ENCODE measurements at places on chromosomes 7 and 10.

DNA sequence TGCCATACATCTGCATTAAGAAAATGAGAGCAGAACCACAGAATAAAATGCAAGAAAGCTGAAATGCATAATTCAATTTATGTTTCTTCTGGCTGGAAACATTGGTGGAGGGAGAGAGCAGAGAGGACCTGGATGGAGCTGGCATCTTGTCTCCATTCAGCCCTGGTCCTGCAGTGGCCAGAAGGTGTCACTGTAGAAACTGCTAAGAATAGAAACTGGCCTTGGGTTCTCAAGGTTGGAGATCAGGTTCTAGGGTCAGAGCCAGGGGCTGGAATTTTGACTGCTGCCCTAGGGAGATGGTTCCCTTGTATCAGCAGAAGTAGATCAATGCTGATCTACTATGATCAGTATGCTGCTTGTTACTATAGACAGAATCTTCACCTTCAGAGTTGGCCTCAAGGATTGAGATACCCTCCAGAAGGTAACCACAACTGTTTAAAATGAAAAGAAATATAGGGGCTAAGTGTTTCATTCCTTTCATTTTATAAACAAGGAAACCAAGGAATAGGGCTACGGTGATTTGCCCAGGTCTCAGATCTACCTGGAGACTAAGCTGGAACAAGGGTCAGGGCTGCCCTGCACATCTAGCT lies 13.1 kb downstream of the TAS2R41 start:
- no peak for DNase-seq

DNA sequence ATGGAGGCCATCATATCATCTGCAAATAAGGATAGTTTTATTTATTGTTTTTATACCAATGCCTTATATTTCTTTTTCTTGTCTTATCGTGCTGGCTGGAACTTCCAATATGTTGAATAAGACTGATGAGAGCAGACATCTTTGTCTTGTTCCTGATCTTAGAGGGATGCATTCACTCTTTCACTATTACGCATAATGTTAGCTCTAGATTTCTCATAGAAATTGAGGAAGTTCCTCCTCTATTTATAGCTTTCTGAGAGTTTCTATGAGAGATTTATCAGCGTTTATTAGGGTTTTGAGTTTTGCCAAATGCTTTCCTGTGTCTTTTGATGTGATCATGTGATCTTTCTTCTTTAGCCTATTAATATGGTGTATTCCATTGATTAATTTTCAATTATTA lies 49.3 kb downstream of the COL28A1 start:
- no peak for DNase-seq

DNA sequence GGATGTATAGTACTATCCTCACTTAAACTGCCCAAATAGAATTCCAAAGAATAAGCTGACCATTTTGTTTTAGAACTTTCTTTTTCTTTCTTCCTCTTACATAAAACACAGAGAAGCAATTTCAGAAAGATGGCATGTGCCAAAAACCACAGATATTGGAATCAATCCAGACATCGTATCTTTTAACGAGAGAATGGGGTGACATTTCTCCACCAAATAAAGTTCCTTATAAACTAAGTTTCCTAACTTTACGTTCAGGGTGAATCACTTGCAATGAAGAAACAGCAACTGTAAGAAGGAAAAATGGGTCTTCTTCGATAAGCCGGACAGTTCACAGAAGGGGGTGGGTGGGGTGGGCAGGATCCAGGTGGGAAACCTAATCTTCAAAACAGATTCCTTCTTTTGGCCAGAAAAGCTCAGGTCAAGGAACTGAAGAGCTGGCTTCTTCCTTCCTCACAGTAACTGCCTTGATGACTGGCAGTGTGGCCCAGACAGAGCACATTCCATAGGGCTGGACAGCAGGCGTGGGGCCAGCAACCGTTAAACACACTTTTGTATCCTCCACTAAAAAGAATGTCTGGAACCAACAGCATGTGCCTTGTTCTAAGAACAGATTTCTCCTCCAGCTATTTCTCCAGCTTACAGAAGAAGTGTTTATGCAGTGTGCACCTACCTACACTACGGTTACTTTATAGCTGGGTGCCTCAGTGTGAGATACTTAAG lies 31.5 kb downstream of the CREB3L2 start:
- no peak for DNase-seq

DNA sequence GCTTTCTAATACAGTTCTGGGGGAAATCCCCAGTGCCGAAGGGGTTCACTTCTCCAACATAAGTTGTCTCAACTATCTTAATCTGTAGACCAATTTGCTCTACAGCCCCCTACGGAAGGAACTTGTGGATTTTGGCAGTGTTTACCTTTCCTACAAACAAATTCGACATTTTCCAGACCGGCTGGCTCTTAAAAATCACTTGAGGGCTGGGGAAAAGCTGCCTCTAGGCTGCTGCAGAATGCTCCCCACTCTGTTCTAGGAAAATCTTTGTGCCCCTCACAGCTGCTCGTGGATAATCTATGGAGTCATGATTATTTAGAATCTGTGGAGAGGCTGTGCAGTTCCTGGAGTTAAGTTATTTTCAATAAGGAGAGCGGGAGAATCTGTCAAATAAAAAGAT lies 474.6 kb upstream of the FZD8 start:
- DNase-seq: no peak

GRCh38 chr10:78905957-78906308 lies 162.8 kb upstream of the ZMIZ1 start:
- no peak for DNase-seq

- DNase-seq: no peak
Measured at GRCh38 chr10:73850863-73851461, 23.4 kb downstream of the CAMK2G start.

DNA sequence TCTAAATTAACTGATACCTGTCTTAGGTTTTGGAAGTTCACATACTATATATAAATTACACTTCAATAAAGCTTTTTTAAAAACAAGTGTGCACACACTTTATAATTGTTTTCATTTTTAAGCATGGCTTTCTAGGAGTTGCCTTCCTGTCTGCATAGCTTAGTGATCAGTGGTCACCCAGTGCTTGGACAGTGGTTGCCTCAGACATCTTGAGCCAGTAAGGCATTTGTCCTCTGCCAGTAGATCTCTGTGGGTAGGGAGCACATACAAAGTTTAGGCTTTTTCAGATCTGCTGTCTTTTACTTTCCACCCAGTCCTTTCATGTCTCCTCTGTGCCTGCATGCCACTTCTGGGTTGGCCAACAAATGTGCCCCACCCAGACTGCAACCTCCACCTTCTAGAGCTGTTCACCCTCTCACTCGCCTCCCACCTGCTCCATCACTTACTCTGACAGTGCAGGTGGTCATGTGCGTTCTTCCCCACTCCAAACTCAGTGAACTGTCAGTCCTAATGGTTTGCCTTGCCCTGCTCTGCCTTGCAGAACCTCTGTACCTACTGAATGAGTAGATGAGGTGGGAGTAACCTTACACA lies 31.7 kb downstream of the TPST1 start:
- no peak for DNase-seq

GRCh38 chr7:106276513-106276912 lies 8.3 kb downstream of the NAMPT start:
- no peak for DNase-seq

- DNase-seq: no peak
Measured at GRCh38 chr7:26443751-26444150, 152.1 kb downstream of the SNX10 start.

GRCh38 chr7:79862447-79863210 lies 272.0 kb upstream of the GNAI1 start:
- DNase-seq: peak; percentile 37

- no peak for DNase-seq
Measured at GRCh38 chr7:75987026-75987804, 7.2 kb downstream of the TMEM120A start.

- DNase-seq: no peak
Measured at GRCh38 chr10:75487087-75487754, 55.8 kb downstream of the LRMDA start.

- no peak for DNase-seq
Measured at GRCh38 chr7:116584721-116585120, 59.9 kb downstream of the CAV1 start.

GRCh38 chr7:130356121-130356875 lies 11.7 kb downstream of the CPA5 start:
- no peak for DNase-seq

DNA sequence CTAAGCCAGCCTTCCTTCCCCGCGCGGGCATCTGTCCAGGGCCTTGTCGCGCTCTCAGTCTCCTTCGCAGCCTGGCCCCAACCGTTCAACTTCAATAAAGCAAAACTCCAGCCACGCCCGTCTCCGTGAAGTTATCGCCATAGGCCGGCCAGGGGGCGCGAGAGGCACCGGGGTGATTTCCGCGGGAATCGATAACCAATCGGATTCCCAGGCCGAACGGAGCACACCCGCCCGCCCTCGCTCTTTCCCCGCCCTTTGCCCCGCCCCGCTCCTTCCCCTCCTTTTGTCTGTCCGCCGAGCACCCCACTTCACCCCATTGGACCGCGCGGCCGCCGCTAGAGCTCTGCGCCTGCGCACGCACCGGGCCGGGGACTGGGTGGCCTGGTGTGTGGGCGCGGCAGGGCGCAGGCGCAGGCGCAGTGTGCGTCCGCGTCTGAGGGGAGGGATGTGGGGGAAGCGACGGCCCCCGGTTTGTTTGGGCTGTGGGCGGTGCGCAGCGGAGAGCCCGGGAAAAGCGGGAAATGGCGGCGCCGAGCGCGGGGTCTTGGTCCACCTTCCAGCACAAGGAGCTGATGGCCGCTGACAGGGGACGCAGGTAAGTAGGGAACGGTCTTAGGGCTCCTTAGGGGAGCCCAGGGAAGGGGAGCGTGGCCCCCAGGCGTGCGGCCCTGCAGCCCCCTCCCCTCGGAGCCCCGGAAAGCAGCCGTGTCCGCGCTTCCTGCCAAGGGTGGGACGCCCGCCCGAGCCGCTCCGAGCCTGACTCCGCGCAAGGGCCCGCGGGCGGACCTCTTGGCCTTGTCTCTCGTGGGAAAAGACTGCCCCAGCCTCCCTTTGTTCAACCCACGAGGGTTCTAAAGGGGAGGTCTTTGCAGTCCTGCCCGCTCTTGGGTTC lies at the start of gene CASP2:
Gene CASP2, plus strand, starts transcription at position 417 of the 892 bp plus-strand sequence. Its CDS starts 105 bp downstream, at position 522.
- DNase-seq: peak; percentile 91

DNA sequence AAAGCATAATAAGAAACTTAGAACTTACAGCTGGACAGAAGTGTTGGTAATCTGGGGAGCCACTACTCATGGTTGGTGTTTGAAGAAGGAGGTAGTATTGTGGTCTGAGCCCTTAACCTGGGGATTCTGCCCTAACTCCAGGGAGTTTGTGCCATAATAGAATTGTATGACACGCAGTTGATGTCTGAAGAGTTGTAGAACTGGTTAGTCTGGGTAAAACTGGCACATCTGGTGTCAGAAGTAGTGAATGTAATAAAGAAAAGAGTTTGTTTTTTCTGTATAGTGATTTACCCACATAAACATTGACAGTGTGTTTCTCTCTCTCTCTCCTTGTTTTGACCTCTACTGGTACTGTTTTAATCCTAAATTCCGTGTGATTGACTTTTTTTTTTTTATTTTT lies 448.1 kb upstream of the SEMA3D start:
- no peak for DNase-seq

GRCh38 chr10:60463746-60464145 lies 74.1 kb upstream of the ANK3 start:
- no peak for DNase-seq

- DNase-seq: no peak
Measured at GRCh38 chr7:6502886-6503285, 48.4 kb downstream of the GRID2IP start.

- DNase-seq: no peak
Measured at GRCh38 chr7:104791080-104791479, 222.9 kb upstream of the KMT2E start.

DNA sequence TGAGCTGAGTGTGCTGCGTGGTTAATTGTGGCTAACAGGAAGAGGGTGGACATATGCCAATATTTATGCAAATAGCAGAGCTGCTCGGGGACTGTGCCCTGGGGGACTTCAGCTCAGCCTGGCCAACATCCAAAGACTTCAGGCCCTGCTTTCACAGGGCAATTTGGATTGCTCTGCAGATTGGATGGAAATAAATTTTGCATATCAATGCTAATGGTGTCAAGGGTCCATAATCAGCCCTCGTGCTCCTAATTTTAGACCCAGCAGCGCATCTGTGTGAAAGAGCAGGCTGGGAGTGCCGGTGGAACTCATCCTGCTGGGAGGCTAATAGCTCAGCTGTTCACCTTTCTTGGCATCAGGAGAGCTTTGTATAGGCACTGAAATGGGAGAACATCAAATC lies 270.1 kb downstream of the TCERG1L start:
- no peak for DNase-seq

DNA sequence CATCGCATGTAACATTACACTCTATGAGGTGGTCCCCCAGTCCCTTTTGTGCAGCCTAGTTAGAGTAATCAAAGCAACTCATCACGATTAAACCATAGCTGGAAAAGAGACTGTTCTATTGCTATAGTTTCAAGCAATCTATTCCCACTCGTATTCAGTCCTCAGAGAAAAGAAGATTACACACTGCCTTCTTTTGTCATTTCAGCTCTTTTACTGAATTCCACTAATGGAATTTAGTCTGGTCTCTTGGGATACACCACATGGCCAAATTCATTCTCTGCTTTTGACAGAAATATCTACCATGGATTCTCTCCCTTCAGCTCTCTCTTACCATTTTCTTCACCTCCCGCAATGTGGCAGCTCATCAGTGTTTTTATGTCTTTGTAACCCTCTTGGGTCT lies 108.9 kb upstream of the HDAC9 start:
- no peak for DNase-seq

GRCh38 chr7:3911685-3912084 lies 610.6 kb downstream of the SDK1 start:
- DNase-seq: no peak

DNA sequence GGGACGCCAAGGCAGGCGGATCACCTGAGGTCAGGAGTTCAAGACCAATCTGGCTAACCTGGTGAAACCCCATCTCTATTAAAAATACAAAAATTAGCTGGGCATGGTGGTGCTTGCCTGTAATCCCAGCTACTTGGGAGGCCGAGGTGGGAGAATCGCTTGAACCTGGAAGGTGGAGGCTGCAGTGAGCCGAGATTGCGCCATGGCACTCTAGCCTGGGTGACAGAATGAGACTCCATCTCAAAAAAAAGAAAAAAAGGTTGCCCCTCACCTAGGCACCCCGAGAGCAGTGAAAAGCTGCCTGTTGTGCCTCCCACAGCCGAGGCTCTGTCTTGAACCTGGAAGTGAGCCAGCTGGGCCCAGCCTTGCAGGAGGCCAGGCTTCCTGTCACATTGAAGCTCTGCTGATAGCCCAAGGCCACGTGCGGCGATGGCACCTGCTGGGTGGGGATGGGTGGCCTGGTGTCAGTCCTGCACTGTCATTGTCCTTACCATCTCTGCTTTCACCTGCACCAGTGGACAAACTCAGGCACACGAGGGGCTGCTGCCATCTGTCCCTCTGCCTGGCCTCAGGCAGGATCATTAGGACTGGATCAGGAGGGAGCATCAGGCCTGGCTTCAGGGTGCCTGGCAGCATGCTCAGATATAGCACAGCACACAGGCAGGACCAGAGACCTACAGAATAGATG lies 37.8 kb downstream of the DNAJB12 start:
- no peak for DNase-seq

DNA sequence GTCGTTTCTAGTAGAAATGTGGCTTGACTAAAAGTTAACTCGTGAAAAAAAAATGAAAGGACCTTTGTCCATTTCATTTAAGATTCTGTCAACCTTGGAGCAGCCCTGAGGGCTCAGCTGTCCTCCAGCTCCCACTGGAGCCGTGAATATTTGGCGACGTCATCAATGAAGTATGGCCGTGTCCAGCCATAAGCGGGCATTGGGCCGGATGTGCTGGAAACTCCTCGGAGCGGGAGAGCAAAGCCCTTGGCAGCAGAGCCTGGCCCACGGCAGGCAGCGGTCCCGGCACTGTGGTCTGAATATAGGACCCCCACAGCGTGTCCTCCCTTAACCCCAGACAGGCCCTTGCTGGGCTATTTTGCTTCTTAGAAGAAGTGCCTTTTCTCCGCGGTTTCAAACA lies 50.0 kb downstream of the JAKMIP3 start:
- DNase-seq: no peak

GRCh38 chr7:117172283-117172682 lies 150.6 kb downstream of the WNT2 start:
- DNase-seq: no peak

Measured in NCI-H524 (cell line).